ENCODE measurements at places on chromosomes 5 and 9.

DNA sequence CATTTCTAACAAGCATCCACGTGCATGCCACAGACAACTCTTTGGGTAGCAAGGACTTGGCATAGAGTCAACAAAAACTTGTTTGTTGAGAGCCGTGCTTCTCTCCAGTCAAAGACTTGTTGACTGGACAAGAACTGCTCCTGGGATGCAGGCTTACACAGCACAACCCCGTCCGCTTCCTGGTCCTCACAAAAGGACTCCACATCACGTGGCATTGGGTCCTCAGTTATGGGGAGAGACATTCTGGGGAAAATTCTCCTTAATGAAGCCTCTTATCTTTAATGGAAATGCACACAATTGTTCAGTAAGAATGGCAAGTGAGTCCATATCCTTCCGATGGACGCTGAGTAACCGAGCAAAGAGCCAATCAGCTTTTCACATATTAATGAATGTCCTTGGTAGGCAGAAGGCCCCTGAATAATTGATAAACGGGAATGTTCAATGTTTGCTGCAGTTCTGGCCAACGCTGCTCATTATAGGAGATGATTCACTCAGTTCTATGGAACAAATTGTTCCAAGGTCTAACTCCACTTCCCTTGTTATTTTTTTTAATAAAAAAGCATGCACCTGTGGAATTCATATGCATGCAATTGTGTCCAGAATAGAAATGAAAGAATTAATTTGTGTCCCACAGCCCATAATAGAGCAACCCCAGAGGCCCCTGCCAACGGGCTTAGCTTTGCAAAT, 97.0 kb upstream of the ZNF366 start:
- DNase-seq = no peak

DNA sequence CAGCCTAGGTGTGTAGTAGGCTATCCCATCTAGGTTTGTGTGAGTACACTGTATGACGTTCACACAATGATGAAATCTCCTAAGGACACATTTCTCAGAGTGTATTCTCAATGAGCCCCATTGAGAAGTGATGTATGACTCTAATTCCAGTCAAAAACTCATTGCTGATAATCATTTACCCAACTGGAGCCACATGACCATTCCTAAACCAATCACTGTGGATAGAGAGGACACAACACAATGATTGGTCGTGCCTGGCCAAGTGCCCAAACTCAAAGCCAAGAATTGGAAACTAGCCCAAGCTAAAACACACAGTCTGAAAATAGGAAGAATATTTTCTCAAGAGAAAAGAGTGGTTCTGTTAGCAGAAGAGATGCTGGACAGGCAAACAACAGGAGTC, 191.2 kb downstream of the ZNF462 start:
- no peak for DNase-seq

GRCh38 chr9:89052470-89053097, 61.3 kb downstream of the S1PR3 start:
- DNase-seq = no peak

GRCh38 chr9:136002881-136003280, 41.7 kb upstream of the UBAC1 start:
- no peak for DNase-seq

- DNase-seq = no peak
Observed at GRCh38 chr9:117242082-117242481, 172.8 kb downstream of the ASTN2 start.

DNA sequence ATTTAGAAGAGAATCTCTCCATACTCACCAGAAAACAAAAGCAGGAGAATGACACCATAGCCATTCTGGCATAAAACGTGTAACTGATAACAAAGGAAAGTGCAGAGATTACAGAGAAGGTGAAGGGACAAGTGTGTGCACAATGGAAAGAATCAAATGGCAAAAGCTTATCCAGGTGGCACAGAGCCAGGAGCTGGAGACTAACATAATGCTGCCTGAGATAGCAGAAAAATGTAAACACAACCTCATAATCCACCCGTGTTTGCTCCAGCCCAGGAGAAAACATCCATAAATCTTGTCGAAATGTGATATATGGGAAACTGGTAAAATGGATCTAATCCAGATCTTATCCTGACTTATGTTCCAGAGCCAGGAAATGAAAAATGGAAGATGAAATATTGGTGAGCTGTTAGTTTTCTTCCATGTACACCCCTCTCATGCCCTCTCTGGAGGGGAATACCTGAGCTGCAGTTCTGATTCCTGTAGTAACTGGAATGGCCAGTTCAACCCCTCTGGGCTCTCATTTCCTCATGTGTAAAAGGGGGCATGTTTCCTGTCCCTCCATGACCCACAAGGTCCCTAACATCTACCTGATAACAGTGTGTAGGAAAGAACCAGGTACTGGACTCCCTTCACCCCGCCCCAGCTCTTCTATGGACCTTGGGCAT, 212.3 kb upstream of the DAPK1 start:
- no peak for DNase-seq

GRCh38 chr9:89080193-89080592, 88.9 kb downstream of the S1PR3 start:
- DNase-seq = no peak

- DNase-seq = no peak
Observed at GRCh38 chr5:21783074-21783679, 1070.0 kb downstream of the CDH12 start.

GRCh38 chr9:92808726-92809451, 44.3 kb upstream of the BICD2 start:
- no peak for DNase-seq

DNA sequence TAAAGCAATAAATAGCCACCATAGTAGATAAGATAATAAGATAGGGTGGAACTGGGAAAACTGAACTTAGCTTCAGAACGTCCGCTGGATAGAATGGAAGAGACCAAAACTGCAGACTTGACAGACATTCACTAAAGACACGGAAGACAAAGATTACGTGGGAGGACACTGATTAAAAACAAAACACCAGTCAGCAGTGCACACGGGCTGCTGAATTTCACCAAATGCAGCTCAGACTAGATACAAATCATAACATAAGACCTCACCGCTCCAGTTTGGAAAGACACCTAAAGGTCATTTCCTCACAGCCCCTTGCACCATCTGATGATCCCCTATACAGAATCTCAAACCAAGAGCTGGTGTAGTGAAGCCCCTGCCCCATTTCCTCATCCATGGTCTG, 2.9 kb upstream of the OR2Y1 start:
- no peak for DNase-seq

DNA sequence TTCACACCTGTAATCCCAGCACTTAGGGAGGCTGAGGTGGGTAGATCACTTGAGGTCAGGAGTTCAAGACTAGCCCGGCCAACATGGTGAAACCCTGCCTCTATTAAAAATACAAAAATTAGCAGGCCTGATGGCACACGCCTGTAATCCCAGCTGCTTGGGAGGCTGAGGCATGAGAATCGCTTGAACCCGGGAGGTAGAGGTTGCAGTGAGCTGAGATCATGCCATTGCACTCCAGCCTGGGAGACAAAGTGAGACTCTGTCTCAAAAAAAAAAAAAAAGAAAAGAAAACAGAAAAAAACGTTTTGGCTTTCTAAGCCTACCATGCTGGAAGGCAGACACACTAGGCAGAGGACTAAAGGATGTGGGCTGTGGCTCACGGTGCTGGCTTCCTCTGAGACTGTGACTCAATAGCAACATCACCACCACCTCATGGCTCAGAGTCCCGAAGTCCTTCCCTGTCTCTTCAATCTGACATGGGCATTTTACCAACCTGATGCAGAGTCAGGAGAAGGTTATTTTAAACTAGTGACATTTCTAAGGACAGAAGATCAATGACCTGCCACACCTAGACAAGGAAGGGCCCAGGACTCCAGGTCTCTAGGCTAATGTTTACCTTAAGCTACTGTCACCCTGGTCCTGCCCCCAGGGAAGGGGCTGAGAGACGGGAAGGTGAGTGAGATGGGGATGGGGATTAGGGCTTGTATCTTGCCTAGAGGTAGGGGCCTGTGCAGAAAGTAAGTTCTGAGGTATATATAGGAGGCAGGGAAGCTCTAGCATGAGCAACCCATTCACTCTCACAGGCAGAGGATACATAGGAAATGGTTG, 3.7 kb downstream of the ECSCR start:
- DNase-seq = no peak

DNA sequence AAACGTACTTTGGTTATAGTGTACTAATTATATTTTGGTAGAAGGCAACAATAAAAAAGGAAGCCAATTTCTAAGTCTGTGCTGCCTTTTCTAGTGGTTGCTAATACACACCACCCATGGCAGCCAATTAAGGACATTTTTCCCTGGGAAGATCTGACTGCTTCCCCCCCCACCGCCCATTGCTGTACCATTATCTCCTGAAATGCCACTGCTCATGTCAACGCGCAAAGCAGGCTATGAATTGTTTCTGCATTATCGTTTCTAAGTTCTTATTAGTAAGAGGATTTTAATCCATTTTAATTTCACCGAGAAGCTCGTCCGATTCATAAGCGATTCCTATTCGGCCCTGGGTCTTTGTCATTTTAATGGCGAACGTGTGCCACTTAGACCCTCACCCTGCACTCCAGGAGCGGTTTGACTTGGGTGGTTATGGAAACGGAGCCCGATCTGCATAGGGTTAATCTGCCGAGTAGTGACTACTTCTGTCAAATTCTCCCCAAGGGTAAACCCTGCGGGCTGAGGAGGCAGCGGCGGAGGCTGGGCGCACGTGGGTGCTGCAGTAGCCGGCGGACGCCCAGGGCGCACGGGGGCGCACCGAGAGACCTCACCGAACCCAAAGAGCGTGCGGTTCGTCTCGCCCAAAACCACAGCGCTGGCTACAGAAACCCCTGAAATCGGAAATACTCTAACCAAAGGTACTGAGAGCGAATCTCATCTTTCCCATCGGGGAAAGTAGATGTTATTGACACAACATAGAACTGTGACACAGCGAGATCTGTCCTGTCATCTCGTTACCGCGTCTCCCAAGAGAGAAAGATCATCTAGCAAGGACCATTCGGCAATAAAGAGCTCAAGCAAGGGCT, 55.8 kb upstream of the SHC3 start:
- DNase-seq = no peak

Data from stimulated activated CD4-positive, alpha-beta T cell treated with anti-CD3 and anti-CD28 coated beads, Interleukin-1b, Interleukin-23, amount 100 ng/mL, for 1 hour (primary cell).